ENCODE measurements at places on chromosomes 1 and 21.
A peak's percentile ranks its signal among the peaks of the same experiment; 100 is the strongest.

- DNase-seq: peak; percentile 27
Observed at GRCh38 chr1:68229650-68230483, 2.5 kb downstream of the WLS start.

DNA sequence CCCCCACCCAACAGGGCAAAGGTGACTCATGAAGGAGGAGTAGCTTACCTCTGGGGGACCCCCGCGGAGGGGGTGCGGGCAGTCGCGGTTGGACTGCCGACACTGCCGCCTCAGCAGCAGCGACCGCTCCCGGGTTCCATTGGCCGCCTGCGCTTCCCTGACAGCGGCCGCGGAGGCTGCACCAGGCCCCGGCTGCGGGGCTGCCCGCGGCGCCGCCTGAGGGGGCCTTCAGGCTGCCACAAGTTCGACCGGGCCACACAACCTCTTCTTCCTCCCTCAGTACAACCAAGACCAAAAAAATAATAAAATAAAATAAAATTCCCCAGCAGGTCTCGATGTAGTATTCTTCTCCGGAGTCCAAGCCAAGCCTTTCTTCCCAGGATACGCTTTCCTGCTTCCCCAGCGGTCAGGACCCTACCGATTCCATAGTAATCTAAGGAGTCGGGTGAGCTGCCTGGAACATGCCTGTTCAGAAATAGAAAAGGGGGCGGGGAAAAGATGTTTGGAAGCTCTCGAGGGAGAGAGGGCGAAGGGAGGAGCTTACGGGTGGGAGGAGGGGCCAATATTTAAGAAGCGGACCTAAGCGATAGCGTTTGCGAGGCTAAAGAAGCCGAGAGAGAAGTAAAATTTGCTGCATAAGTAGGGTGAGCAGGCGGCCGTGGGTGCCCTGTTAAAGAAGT, at the start of gene PI4KB:
Gene PI4KB, minus strand, starts transcription at position 194 of the 680 bp plus-strand sequence. CDS start 10,935 bp downstream, outside the sequence.
- peak; percentile 97 for DNase-seq

- DNase-seq: no peak
Observed at GRCh38 chr1:197327776-197328364, 59.8 kb downstream of the CRB1 start.

- DNase-seq: no peak
Observed at GRCh38 chr1:193479187-193479586, 292.8 kb upstream of the B3GALT2 start.

DNA sequence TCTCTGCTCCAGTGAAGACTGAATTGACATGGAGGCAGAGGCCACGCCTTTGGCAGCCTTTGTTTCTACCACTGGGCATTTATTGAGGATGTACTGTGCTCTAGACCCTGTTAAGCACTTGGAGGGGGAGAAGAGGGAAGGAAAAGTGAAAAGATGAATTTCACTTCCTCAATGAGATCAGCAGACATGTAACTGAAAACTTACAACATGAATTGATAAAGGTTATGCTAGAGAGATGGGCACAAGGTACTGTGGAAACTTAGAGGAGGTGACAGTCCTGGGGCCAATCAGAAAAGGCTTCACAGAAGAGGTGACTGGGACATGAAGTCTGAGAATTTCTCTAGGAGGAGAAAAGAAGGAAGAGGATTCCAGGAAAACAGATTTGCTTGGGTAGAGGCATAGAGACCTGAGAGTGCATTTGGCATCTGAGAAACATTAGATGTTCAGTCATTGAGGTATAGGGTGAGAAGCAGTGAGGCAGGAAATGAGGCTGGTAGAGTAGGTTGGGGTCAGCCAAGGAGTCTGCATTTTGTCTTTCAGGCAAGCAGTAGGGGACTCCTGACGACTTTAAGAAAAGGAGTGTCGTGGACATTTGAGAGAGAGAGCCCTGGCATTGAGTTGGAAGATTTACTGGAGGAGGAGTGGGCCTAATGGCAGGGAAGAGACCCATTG, 113.0 kb downstream of the SYT2 start:
- no peak for DNase-seq

GRCh38 chr1:19222979-19223824, 13.1 kb upstream of the UBR4 start:
- no peak for DNase-seq

DNA sequence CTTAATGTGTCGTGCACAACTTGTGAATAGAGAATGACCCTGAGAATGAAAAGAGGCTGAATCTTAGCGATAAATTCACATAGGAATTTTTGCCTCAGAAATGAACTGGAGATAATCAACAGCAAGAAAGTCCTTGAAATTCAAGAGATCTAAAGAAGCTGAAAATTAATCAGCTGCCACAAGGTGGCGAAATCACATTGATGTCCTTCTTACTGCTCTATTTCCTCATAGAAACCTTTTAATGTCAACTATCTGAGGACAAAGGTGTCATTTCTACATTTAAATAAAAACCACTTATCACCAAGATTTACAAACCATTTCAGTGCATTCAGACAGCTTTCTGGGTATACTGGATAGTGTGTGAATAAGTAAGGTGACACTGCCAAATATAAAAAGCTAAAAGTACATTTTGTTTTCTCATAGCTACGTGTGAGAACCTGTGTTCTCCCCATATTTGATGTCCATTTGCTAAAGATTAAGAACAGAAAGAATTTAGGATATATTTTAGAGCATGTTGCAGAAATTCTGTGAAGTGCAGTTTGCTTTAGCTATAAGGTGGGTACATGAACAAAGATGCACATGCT, 485.3 kb upstream of the PTBP2 start:
- DNase-seq: no peak

DNA sequence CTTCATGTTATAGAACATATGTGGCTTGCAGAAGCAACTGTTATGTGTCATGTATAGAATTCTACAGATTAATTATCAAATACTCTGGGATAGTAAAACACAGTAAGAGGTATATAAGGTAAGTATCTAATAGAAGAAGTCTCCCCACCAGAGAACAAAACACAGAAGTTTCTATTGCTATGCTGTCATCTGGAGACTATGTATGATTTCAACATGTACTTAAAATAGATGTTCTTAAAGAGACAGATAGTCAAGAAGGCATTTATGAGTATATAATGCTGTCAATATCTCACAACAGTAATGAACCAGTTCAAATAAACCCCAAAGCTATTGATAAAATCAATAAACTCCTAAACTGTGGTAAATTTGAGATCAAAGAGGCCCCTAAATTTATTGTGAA, 8.1 kb upstream of the ADCY10 start:
- no peak for DNase-seq

- no peak for DNase-seq
Observed at GRCh38 chr1:228143480-228144192, 3.6 kb downstream of the GUK1 start.

- peak; percentile 29 for DNase-seq
Observed at GRCh38 chr1:86704972-86705664, 742 bp downstream of the SH3GLB1 start.

- no peak for DNase-seq
Observed at GRCh38 chr1:24594328-24594598, 38.4 kb downstream of the NCMAP start.

- DNase-seq: no peak
Observed at GRCh38 chr1:159081626-159082025, 5.1 kb upstream of the AIM2 start.

DNA sequence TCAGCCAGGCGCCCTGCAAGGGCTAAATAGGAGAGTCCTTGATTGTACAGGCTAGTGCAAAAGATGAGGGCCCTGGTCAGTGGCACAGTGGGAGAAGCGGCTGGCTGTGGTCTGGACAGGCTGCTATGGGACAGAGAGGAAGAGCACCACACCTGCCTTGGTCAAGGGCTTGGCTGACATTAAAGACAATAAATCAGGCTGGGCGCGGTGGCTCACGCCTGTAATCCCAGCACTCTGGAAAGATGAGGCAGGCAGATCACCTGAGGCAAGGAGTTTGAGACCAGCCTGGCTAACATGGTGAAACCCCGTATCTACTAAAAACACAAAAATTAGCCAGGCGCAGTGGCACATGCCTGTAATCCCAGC, 62.9 kb downstream of the NID1 start:
- DNase-seq: no peak
